NCI-H1092 treated with DMSO at 0.1 percent for 48 hours (cell line): ENCODE measurements at places on chromosomes 1 and 21.

DNA sequence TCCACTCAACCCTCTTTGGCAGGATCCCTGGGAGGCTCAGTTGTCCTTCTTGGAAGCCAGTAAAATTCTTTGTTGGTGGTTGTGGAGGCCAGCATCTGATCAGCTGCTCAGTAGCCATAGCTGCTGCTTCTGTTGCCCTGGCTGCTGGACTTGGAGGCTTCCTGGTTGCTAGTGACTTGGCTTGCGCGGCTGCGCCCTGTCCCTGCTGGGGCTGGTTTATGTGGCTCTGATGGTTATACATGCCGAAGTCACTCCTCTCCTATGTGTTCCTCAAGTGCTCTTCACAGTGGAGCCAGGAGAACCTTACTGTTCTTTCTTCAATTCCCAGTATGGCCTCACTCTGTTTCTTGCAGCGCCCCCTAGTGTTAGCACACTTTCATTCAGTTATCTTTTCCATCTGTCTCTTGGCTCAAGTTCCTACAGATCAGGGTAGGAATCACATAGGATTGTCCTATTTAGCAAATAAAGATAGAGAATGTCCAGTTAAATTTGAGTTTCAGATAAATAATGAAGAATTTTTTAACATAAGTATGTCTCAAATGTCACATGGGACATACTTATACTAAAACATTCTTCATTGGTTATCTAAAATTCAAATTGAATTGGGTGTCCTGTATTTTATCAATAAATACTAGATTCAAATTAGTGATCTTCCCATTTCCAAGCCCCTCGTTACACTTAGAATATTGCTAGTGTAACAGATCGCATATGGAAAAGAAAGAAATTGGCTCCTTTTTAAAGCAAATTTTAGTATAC, 176.5 kb downstream of the TGFB2 start:
- DNase-seq, result peak; percentile 62

DNA sequence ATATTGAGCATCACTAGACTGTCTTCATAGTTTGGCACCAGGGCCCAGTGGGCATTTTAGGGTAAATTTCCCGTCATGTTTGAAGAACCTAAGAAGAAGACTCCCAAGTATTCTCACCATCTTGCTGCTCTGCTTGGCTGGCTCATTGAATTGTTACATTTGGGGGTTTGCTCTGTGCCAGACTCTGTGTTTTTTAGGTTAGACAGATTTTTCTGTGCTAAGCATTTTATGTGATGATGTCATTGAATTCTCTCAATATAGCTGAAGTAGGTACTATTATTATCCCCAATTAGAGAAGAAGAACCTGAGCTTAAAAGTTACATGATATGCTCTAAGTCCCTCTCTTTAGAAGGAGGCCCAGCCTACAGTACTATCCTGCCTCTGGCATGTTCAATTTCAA, 28.0 kb upstream of the DNASE2B start:
- DNase-seq, result no peak

- DNase-seq, result no peak
Measured at GRCh38 chr1:36446746-36447145, 3.5 kb downstream of the OSCP1 start.

DNA sequence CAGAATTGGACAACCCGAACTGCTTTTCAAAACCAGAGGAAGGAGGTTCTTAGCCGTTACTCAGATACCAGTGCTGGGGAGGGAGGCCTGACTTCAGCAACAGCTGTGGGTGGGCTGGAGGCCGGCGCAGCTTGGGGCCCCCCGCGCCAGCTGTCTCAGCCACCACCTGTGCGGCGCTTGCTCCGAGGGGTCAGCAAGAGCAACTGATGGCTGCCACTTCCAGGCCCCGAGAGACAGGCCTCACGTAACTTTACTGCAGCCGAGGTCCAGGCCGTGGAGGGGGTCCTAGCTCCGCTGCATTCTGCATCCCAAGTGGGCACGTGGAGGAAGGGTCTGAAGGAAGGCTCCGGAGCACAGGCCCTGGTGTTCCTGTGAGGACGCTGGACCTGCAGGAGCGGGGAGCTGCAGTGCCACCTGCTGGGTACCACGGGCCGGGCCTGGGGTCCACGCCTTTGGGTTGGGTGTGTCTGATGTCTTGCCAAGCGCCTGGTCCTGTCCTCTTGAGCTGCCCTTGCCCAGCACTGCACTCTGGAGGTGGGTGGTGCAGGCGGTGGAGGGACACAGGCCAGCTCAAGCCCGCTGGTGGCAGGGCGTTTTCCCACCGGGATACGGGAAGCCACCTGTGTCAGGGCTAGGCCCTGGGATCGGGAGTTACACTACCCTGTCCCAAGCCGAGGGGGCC, 9.8 kb downstream of the THAP3 start:
- DNase-seq, result no peak

- no peak for DNase-seq
Measured at GRCh38 chr1:86105533-86105866, 51.1 kb downstream of the COL24A1 start.

GRCh38 chr1:145985502-145986439, 10.6 kb downstream of the TXNIP start:
- DNase-seq, result peak; percentile 59

DNA sequence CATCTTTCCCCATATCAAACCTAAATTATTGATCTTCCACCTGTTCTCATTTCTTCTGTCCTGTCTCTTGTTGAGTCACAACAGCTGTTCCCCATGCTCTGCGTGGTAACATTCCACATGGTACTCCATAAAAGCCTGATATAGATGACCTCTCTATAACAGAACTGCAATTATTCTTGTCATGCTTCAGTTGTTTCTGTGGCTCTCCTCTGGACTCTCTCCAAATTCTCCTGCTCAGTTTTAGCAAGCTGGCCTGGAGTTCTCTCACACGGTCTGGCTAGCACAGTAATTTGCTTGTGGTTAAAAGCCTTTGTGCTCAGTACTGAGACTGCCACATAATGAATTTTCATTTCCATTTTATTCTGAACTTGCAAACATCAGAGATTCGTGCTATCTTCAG, 10.6 kb upstream of the LRRC39 start:
- peak; percentile 87 for DNase-seq

GRCh38 chr1:115437196-115437595, 99.1 kb upstream of the NGF start:
- peak; percentile 74 for DNase-seq

DNA sequence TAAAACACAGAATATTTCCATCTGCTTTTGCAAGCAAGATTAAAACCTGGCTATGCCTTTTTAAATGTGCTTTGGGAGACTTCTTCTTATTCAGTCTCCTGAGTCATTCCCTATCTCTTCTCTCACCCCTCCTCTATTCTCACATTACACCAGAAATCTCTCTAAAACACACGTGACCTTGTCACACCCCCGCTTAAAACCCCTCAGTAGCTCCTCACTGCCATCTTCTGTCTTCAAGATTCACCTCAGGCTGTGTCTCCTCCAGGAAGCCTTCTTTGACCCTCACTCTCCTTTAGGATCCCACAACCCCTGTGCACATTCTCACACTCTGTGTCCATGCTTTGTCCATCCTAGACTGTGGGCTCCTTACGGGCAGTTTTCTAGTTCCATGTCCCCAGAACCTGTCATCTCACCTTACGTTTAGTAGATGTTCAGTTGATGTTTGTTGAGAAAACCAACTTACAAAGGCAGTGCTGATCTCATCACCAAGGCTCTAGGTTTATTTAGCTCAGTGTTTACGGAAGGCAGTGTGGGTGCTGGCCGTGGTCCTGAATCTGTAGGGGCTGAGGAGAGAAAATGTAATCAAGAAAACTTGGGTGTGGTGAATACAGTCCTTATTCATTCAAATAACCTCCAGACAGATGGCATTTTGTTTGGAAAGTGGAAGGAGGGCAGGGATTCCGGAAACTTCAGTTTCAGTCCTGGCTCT, 143.5 kb downstream of the DMRTA2 start:
- DNase-seq, result no peak

- DNase-seq, result no peak
Measured at GRCh38 chr1:156887317-156887716, 6.2 kb upstream of the PEAR1 start.

DNA sequence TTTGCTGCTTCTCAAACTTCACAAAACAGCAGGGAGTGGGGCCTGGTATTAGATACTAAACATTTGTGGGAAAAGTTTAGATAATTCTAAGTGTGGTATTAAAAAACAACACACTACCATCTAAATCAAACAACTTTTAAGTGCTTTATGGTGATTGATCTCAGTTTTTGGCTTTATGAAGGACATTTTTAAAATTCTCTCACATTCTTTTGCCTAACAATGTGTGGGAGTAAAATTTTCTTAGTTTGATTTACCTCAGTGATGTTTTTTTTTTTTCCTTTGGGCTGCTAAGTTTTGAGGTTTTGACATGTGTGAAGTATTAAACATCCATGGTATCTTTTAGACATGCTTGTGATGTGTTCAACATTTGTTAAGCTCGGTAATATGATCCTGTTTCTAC, 116.2 kb downstream of the DISP1 start:
- DNase-seq, result no peak

DNA sequence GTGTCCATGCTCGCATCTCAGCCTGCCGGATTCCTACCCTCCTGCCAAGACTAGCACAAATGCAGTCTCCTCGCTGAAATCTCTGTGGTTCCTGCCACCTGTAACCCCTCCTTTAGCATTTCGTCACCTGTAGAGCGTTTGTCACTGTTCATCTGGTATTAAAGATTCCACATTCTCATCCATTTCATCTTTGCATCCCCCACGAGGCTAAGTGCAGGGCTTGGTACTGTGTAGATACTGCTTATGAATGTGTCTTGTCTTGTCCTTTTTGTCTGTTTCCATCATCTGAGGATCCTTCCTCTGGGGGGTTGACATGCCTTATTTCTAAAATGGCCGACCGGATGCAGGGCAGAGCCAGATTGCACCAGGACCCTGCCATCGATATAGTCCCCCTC, 53.7 kb upstream of the DNAJC6 start:
- no peak for DNase-seq

DNA sequence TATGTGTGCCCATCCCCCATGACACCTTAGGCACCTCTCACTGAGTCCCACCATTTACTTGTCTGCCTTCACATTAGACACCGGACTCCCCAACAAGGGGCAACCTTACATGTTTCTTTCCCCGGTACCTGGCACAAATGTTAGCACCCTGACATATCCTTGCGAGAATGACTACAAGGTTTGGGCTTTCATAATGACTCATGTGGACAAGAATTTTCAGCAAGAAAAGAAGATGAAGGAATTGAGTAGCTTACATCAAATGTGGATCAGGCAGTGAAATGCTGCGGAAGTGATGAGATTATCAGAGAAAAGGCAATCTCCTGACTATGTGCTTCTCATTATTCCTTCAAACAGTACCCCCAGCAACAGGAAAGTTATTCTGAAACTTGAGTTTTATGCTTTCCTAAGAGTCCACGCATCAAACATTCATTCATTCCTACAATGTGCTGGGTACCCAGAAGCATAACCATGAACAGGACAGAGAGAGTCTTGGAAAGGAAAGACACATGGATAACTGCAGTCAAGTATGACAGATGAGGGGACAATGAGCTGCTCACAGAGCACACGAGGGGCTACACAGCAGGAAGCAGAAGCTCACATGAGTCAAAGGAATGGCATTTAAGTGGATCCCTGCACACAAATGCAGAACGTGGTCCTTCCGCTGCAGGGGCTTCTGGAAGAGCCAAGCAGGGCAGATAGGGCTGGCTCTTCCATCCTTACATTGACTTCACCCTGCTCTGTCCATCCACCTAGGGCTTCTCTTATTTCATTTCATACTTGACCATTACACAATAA, 112.1 kb downstream of the PCNX2 start:
- no peak for DNase-seq

DNA sequence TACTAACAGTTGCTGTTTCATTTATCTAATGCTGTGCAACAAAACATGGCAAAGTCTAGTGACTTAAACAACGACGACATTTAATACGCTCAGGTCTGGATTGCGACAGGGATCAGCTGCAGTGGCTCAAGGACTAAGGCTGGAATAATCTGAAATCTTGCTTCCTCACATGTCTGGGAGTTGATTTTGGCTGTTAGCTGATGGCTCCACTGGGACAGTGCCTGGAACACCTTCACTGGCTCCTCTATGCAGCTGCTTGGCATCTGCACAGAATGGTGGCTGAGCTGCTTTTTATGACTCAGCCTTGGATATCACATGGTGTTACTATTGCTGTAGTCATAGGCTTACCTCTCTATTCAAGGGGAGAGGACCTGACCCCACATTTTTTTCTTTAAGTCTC, 24.0 kb upstream of the BTG3 start:
- DNase-seq, result no peak

DNA sequence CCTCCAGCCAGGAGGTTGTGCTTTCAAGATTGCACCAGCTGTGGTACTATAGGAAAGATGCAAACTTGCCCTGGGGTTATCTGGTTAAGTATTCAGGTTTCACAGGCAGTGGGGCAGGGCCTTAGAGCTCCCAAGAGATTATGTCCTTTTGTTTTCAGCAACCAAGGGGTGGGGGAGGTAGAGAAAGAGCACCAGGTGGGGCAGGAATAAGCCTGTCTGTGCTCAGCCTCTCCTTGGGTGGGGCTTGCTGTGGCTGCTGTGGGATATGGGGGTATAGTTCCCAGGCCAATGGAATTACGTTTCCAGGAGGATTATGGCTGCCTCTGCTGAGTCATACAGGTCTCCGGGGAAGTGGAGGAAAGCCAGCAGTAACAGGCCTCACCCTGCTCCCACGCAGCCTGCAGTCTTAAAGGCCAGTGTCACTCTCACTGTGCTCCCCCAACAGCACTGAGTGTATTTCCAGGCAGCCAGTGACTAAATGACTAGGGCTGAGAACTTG, 508.6 kb downstream of the RWDD3 start:
- DNase-seq, result no peak

GRCh38 chr1:75908717-75909152, 23.5 kb downstream of the ASB17 start:
- DNase-seq, result no peak

DNA sequence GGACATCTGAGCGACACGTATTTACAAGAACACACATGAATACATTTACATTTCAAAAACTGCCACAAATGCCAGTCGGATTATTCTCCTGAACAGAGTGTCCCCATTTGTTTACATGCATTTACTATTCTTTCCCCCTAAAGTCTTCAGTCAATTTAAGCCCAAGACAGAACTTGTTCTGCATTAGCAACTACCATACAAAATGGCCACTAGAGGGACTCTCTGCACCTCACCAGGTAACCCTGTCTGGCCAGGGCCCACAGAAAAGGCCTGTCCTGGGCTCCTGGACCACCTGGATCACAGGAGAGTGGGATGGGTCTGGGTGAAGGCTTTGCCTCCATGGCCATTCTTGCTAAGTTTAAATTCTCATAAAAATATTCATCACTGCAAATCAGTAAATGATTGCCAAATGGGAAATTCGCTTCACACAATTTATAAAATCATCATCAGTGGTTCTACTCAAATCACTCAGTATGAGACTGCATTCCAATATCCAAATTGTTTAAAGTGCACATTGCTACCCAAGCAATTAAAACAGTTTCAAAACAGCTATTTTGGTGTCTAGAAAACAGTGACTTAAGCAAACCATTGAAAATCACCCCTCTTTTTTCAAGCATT, 12.5 kb upstream of the GUCA2A start:
- peak; percentile 55 for DNase-seq

- no peak for DNase-seq
Measured at GRCh38 chr21:19998453-19998852, 999.8 kb upstream of the NCAM2 start.

GRCh38 chr21:44439211-44439600, 16.1 kb upstream of the LRRC3 start:
- DNase-seq, result no peak

- no peak for DNase-seq
Measured at GRCh38 chr1:204920967-204921366, 50.3 kb downstream of the NFASC start.

- no peak for DNase-seq
Measured at GRCh38 chr1:54608566-54609230, 14.6 kb downstream of the FAM151A start.

- no peak for DNase-seq
Measured at GRCh38 chr1:215825056-215825455, 258.0 kb downstream of the KCTD3 start.

- DNase-seq, result no peak
Measured at GRCh38 chr1:167683226-167683625, 38.6 kb upstream of the MPZL1 start.
